Activated naive CD8-positive, alpha-beta T cell treated with anti-CD3 and anti-CD28 coated beads, Interleukin-2, amount 50 U/mL, for 16 hours (primary cell): ENCODE measurements at places on chromosomes 11 and 22.

- DNase-seq: no peak
These were observed 19.6 kb downstream of the SUN2 start for GRCh38 chr22:38736257-38736570.

DNA sequence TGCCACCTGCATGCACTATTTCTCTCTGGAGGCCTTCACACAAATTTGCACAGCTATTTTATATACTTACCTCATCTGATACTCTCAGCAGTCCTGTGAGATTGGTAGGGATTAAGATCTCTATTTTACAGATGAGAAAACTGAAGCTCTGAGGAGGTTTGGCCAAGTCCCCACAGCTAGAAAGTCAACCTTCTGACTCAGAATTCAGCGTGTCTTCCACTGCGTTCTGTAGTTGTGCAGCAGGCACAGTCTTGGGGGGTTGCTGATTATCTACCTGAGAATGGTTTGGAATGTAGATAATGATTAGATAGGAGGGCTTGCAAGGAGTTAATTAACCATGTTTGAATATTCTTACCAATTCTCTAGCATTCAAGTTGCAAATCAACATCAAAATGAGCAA lies 2.5 kb upstream of the SORL1 start:
- no peak for DNase-seq

DNA sequence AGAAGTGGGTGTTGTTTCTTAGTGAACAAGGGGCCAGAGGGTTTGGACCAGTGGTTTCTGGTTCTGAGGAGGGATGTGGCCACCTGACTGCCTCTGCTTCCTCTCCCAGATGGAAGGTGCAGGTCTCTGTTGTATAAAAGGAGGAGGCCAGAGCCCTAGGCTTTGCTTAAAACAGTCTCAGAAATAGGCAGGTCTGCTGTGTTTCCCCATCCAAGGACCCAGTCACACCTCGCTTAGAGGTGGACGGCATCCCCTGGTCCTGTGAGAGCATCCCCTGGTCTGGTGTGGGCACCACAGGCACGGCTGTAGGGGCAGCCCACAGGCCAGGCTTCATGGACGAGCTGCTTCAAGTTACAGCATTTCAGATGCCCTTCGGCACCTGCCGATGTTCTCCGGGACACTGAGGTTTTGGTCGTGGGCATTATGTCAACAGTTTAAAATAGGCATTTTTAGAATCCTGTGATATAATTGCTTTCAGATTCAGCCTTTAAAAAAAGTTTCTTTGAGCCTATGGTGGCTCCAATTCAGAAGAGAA lies 45.7 kb upstream of the SHANK2 start:
- no peak for DNase-seq

- no peak for DNase-seq
These were observed 14.6 kb downstream of the SMARCB1 start for GRCh38 chr22:23801238-23801821.

DNA sequence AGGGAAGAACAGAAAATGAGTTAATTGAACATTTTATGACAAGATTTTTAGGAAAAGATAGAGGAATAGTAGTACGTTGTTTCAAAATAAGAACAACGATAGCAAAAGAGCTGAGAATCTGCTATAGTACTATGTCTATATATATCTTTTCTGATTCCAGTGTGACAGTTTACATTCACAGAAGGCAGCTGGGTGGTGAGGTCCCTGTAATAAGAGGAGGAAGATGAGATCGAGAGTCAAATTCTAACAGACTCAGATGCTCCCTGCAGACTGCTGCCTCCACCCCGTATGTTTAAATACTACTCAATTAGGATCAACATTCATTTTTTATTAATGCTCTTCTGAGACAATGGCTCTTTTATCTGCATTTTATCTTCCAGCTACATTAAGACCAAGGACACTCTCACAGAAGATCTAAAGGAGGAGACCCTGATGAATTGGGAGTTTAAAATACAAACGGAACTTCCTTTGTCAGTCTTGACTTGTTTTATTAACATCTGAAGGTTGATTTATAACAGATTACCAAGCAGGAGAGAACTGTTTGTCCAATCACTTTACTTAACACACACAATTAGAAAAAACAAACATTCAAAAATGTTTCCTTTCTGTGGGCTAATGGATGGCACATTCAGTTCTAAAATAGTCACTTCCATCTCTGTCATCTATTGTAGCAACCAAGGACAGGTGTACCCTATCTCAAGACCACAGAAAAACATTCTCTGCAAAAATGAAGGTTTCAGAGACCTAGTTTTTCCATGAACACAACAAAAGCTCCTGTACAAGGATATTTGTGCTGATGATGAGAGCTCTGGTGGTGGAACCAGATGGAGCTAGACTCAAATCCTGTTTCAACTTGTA lies 240.2 kb downstream of the CADM1 start:
- DNase-seq: no peak

DNA sequence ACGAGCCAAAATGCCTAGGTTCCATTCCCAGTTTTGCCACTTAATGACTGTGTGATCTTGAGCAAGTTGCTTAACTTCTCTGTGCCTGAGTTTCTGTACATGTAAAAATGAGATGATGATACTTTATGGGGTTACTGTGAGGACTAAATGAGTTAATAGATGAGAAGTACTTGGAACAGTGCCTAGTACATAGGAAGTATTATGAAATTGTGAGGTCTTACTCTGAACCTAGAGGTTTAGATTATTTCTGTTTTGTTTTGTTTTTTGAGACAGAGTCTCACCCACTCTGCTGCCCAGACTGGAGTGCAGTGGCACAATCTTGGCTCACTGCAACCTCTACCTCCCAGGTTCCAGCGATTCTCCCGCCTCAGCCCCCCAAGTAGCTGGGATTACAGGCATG lies 227.0 kb upstream of the POU2AF2 start:
- no peak for DNase-seq

- DNase-seq: no peak
These were observed 30.4 kb downstream of the MOB2 start for GRCh38 chr11:1456176-1456575.

DNA sequence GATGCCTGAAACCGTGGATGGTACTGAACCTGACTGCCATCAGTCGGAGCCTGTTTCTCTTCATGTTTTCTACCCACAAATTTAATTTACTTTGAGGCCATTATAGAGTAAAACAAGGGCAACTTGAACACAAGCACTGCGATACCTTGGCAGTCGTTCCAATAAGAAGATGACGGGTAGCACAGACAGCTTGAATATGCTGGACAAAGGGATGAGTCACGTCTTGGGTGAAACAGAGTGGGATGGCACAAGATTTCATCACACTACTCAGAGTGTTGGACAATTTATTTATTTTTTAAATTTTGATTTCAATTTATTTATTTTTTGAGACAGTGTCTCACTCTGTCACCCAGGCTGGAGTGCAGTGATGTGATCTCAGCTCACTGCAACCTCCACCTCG lies 5.7 kb downstream of the DIXDC1 start:
- DNase-seq: no peak

- no peak for DNase-seq
These were observed 6.7 kb upstream of the CAPRIN1 start for GRCh38 chr11:34044664-34045485.

DNA sequence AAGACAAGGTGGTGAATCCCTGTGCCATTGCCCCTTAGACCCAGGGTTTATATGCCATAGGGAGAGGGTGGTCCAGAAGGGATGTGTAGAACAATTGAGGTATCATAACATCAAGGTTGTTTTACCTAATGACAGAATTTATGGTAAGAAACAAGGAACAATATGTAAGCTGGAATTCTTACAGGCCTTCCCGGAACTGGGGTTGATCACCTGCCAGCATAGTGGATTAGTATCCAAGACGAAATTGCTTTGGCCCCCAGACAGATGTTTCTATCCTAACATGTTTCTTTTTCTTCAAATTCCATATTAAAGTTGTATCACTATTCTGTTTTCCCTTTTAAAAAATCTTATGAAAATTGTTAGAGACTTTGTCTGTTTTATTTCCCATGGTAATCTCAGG lies 343.8 kb upstream of the ANO3 start:
- no peak for DNase-seq

- DNase-seq: no peak
These were observed 16.2 kb upstream of the LDLRAD3 start for GRCh38 chr11:35927682-35928081.

GRCh38 chr11:12381875-12382274 lies 4.5 kb downstream of the PARVA start:
- DNase-seq: no peak

DNA sequence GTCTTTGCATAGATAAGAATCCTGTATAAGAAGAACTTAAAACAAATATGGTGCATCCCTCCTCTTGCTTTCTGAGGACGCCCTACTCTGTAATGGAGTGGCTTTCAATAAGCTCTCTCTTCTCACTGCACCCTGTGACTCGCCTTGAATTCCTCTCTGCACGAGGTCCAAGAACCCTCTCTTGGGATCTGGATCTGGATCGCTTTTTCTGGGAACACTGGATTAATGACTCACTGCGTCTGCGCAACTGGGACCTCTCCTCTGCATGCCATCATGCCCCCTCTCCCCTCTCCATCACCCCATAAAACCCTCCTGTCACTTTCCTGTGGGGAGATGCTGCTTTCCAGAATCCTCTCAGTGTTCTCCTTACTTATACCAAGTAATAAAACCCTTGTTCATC lies 15.1 kb upstream of the CABP2 start:
- DNase-seq: no peak

DNA sequence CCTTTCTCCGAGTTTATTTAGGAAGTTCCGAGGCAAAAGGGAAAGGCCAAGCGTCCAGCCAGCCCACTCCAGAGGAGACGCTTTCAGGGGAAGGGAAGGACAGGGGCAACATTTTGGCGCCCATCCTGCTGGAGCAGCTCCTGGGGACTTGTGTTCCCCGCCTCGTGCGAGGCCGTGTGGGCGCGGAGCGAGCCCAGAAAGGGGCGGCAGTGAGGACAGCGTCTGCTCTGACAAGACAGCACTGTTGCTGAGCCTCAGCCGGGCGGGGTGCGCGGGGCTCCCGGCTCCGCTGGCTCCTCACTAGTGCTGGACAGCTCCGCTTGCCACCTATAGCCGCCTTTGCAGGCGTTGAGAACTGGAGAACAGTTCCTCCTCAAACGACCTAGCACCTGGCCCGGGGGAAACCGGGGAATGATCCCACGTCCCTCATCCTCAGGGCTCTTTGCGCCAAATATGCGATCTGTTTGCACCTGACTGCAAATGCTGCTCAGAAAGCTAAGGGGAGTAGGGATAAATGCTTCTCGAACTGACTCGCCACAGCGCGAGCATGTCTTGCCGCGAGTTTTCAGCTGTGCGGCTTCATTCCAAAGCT lies 722 bp upstream of the GUCY1A2 start:
- DNase-seq: no peak
